Retina (tissue), 1 donor: ENCODE measurements at places on chromosomes 13 and 19.

DNA sequence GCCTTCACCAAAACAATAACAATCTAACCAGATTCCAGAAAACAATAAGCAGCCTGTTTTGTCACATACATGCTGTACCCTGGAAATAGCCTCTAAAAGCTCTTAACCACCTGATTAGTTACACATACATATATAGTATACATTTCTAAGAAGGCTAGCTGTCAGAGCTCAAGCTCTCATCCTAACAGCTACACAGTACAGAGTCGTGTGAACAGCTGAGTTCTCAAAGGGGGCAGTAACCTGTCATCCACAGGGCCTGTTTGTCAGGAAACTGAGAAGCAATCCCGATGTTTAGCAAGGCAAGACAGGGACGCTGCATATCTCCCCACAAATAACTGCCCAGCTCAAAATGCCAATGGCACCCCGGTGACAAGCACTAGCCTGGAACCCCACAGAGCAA lies 56.9 kb downstream of the STK24 start:
- DNase-seq, result no peak

GRCh38 chr13:20118268-20119140 lies 42.3 kb downstream of the GJA3 start:
- DNase-seq, result peak; percentile 79

DNA sequence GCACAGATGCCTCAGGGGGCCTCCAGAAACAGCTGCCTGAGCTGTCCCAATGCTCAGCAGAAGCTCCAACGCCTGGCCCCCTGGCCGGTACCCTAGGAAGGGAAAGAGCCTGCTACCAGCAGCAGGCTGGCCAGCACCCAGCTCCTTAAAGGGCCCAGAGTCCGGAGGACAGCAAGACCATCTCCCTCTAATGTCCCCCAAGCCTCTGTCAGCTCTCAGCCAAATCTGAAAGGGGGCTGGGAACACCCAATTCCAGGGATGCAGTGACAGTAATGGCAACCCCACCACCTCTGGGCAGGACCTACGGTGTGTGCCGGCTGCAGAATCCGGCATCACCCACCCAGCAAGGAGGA lies 4.2 kb downstream of the PPP6R1 start:
- no peak for DNase-seq

DNA sequence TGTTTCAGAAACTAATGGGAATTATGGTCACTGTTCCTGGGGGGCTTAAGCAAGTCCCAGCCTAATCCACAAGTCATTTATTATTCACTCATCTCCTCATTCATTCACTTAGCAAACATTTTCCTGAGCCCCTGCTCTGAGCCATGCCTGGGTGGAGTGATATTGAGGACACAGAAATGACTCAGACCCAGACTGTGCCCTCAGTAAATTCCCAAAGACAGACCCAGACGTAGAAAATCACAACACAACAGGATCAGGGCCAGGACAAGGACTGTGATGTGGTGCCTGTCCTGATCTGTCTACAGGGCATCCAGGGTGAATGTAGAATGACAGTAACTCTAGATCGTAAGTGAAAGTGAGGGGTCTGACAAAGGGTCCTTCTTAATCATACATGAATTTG lies 7.0 kb upstream of the SPACA6 start:
- no peak for DNase-seq
